HCT116 (cell line): ENCODE measurements at places on chromosomes 2 and 18.

- no peaks in the 10 kb centered on the region for H3K27me3 ChIP-seq
- DNase-seq, result no peak
- no peak overlapping the region for H3K27ac ChIP-seq
- H3K4me3 ChIP-seq, result no peak overlapping the region
- H3K36me3 ChIP-seq, result no peaks in the 10 kb centered on the region
- H3K4me1 ChIP-seq, result no peaks in the 10 kb centered on the region
Measured at GRCh38 chr18:8841781-8842485, 136.6 kb downstream of the MTCL1 start.

DNA sequence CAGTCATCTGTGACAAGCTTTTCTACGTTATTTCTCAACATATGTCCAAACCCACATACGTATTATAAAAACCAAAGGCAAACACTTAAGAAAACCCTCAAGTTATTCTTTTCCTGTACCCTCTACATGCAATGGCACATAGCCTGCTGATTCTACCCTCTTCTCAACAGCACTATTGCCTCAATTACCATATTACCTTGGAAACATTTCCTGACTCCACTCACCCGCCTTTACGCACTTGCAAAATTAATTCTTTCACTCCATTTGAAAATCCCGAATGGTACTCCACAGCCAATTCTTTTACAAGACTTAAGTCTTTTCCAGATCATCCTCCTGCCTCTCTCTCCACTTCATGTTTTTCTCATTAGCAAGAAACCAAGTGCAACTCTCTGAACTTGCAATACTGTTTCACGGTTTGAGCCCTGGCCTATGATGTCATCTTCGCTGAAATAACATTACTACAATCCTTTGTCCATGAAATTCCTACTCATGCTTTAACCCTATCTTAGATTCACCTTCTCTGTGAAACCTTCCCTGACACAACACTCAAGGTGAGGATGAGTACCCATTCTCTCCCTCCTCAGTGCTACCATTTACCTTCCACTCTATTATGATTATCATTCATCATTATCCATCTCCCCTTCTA, 29.0 kb downstream of the SESTD1 start:
- H3K27ac ChIP-seq, result no peak overlapping the region
- H3K4me3 ChIP-seq, result no peak overlapping the region
- no peaks in the 10 kb centered on the region for H3K36me3 ChIP-seq
- H3K4me1 ChIP-seq, result peaks cover 48% of the 10 kb centered on the region
- H3K27me3 ChIP-seq, result no peaks in the 10 kb centered on the region

DNA sequence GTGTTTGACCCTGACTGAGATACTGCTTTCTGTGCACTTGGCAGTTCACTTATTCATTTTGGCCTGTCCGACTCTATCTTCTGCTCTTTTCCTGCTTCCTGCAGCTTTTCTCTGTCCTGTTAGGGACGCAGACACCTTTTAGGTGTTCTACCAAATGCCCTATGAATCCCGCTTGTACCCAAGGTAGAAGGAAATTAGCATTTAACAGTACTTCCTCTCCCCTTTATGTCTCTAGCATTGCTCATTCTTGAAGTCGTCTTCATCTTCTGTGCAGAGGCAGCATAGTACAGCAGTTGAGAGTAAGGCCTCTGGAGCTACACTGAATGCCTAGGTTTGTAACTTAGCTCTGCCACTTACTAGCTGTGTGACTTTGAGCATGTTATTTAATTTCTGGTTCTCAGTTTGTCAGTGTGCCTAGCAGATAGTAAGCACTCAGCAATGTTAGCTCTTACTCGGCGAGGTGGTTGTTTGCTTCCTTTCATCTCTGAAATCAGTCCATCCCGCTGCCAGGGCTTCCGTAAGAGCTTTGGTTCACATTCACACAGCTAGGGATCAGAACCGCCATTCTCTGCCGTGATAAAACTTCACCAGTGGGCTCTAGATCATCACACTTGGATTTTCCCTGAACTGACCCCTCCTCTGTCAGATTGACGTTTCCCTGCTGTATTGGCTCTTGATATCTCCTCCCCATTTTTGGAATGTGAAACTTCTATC, 1.4 kb downstream of the CCT7 start:
- DNase-seq, result no peak
- H3K36me3 ChIP-seq, result peaks cover 39% of the 10 kb centered on the region
- H3K4me3 ChIP-seq, result peak overlapping the region; percentile 93
- H3K4me1 ChIP-seq, result peaks cover 27% of the 10 kb centered on the region

- peak overlapping the region; percentile 78 for H3K4me3 ChIP-seq
- no peak for DNase-seq
- peaks cover 4% of the 10 kb centered on the region for H3K36me3 ChIP-seq
- H3K27ac ChIP-seq, result peak overlapping the region; percentile 82; the same call in 1 of the 2 replicates
Measured at GRCh38 chr2:27216416-27217137, 592 bp upstream of the CAD start.

- no peak overlapping the region for H3K27ac ChIP-seq
- H3K4me3 ChIP-seq, result no peak overlapping the region
- no peaks in the 10 kb centered on the region for H3K27me3 ChIP-seq
- no peak for DNase-seq
- H3K36me3 ChIP-seq, result no peaks in the 10 kb centered on the region
Measured at GRCh38 chr2:25528173-25528572, 145.2 kb downstream of the DTNB start.

DNA sequence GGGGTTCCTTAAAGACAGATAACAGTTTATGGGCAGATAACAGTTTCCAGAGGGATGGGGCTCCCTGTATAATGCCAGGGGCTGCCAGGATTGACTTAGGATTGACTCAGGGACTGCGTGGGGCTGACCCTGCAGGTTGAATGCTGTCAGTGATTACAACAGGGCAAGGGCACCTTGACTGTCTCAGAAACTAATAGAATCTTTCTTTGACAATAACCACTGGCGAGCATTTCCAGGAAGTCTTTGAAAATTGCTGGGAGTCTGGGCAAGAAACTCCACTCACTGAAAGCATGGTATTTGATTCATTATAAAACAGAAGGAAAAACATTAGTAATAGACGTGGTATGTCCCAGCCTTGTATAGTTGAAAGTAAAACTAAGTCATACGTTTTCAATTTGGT, 101.0 kb downstream of the GPD2 start:
- H3K36me3 ChIP-seq, result no peaks in the 10 kb centered on the region
- H3K27ac ChIP-seq, result no peak overlapping the region
- H3K4me3 ChIP-seq, result no peak overlapping the region
- no peaks in the 10 kb centered on the region for H3K4me1 ChIP-seq
- H3K27me3 ChIP-seq, result no peaks in the 10 kb centered on the region
- no peak for DNase-seq

- H3K27me3 ChIP-seq, result no peaks in the 10 kb centered on the region
- no peaks in the 10 kb centered on the region for H3K4me1 ChIP-seq
- H3K4me3 ChIP-seq, result no peak overlapping the region
- no peak overlapping the region for H3K27ac ChIP-seq
- no peaks in the 10 kb centered on the region for H3K36me3 ChIP-seq
Measured at GRCh38 chr2:22329211-22330154, 1055.5 kb upstream of the KLHL29 start.

DNA sequence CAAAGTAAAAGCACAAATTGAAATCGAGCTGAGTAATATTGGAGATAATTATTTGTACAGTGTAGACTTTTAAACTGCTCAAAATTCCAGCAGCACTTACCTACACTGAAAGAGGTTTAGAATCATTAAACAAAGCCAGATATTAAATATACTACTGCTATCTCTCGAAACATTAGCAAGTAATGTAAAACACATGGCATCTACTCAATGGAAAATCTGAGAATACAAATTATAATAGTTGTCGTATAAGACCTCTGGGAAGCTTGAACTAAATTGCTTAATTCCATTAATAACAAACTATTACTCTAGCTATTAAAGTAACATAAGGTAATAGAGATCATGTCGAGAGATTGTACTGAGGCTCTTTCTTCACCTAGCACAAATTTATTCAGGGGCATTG, 108.9 kb downstream of the KLHL29 start:
- 0 out of 2 replicates have a peak, but pooled peaks cover 4% of the 10 kb centered on the region for H3K4me1 ChIP-seq
- H3K27me3 ChIP-seq, result no peaks in the 10 kb centered on the region
- H3K4me3 ChIP-seq, result no peak overlapping the region
- no peaks in the 10 kb centered on the region for H3K36me3 ChIP-seq
- no peak overlapping the region for H3K27ac ChIP-seq

- peaks cover 17% of the 10 kb centered on the region for H3K4me1 ChIP-seq
- H3K27me3 ChIP-seq, result no peaks in the 10 kb centered on the region
Measured at GRCh38 chr2:203018181-203018580, 3.5 kb downstream of the NBEAL1 start.

GRCh38 chr2:199646439-199646838, 188.7 kb upstream of the SATB2 start:
- no peak overlapping the region for H3K27ac ChIP-seq
- H3K27me3 ChIP-seq, result no peaks in the 10 kb centered on the region

- no peak for DNase-seq
- H3K27ac ChIP-seq, result no peak overlapping the region
- H3K36me3 ChIP-seq, result no peaks in the 10 kb centered on the region
- H3K4me1 ChIP-seq, result no peaks in the 10 kb centered on the region
- H3K27me3 ChIP-seq, result no peaks in the 10 kb centered on the region
Measured at GRCh38 chr2:144683107-144683753, 163.3 kb upstream of the ZEB2 start.

GRCh38 chr2:45134726-45135125, 125.5 kb upstream of the SIX2 start:
- H3K36me3 ChIP-seq, result no peaks in the 10 kb centered on the region
- peaks cover 6% of the 10 kb centered on the region; the same call in 1 of the 2 replicates for H3K27me3 ChIP-seq
- H3K4me1 ChIP-seq, result no peaks in the 10 kb centered on the region
- no peak overlapping the region for H3K27ac ChIP-seq
- no peak for DNase-seq
- no peak overlapping the region for H3K4me3 ChIP-seq

DNA sequence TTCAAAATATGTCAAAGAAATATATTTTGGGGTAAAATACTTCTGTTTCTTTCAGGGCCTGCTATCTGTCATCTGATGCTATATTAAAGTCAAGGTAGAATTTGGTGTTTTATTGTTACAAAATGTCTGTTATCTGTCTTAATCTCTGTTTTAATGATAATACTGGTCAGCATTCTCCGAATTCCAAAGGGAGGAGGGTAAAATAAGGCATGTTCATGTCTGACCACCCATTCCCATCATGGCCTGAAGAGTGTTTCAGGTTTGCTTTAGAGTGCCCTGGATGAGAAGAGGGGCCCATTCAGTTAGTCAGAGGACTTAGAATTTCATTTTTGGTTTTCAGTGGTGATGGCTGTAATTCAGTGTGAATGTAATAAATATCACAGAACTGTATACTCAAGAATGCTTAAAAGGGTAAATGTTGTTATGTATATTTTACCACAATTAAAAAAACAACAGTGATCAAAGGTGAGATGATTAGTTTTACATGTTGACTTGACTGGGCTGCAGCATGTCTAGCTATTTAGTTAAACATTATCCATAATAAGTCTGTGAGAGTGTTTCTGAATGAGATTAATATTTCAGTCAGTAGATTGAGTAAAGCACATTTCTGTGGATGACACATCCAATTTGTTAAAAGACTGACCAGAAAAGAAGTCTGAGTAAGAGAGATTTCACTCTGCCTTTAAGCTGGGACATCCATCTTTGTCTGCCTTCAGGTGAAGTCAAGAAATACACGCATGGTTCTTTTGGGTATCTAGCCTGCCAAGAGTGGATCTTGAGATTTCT, 467.9 kb upstream of the SYT4 start:
- no peaks in the 10 kb centered on the region for H3K36me3 ChIP-seq
- H3K27ac ChIP-seq, result no peak overlapping the region
- H3K4me3 ChIP-seq, result no peak overlapping the region
- H3K27me3 ChIP-seq, result no peaks in the 10 kb centered on the region
- no peaks in the 10 kb centered on the region for H3K4me1 ChIP-seq

- DNase-seq, result no peak
- H3K4me1 ChIP-seq, result no peaks in the 10 kb centered on the region
- no peak overlapping the region for H3K27ac ChIP-seq
- no peaks in the 10 kb centered on the region for H3K36me3 ChIP-seq
Measured at GRCh38 chr18:78918707-78919106, 60.9 kb upstream of the SALL3 start.

GRCh38 chr2:3223080-3223923, 154.3 kb downstream of the EIPR1 start:
- H3K27me3 ChIP-seq, result no peaks in the 10 kb centered on the region
- H3K4me3 ChIP-seq, result no peak overlapping the region
- H3K4me1 ChIP-seq, result no peaks in the 10 kb centered on the region
- no peak for DNase-seq
- no peak overlapping the region for H3K27ac ChIP-seq
- no peaks in the 10 kb centered on the region for H3K36me3 ChIP-seq

DNA sequence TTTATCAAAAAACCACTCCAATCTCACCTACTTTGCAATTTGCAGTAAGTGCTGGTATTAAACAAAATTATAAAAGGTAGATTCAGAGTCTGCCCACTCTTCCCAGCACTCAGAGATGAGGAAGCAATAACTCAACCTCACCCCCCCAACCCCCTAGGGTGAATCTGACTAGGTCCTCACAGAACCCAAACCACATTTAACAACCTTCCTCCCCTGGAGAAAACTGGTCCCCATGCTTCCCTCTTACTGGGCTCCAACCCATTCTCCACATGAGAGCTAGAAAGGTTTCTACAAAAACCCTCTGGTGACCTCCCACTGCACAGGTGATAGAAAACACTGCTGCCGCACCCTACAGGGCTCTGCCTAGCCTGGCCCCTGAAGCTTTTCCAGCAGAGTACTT, 40.5 kb upstream of the BMP10 start:
- DNase-seq, result no peak
- H3K27me3 ChIP-seq, result no peaks in the 10 kb centered on the region
- no peaks in the 10 kb centered on the region for H3K36me3 ChIP-seq
- H3K4me3 ChIP-seq, result no peak overlapping the region
- peaks cover 23% of the 10 kb centered on the region for H3K4me1 ChIP-seq

- peaks cover 6% of the 10 kb centered on the region; the same call in 1 of the 2 replicates for H3K4me1 ChIP-seq
- no peaks in the 10 kb centered on the region; the same call in 1 of the 2 replicates for H3K36me3 ChIP-seq
- no peak overlapping the region for H3K27ac ChIP-seq
- no peak overlapping the region for H3K4me3 ChIP-seq
- no peaks in the 10 kb centered on the region for H3K27me3 ChIP-seq
- no peak for DNase-seq
Measured at GRCh38 chr2:231386446-231386845, 9.1 kb upstream of the B3GNT7 start.

DNA sequence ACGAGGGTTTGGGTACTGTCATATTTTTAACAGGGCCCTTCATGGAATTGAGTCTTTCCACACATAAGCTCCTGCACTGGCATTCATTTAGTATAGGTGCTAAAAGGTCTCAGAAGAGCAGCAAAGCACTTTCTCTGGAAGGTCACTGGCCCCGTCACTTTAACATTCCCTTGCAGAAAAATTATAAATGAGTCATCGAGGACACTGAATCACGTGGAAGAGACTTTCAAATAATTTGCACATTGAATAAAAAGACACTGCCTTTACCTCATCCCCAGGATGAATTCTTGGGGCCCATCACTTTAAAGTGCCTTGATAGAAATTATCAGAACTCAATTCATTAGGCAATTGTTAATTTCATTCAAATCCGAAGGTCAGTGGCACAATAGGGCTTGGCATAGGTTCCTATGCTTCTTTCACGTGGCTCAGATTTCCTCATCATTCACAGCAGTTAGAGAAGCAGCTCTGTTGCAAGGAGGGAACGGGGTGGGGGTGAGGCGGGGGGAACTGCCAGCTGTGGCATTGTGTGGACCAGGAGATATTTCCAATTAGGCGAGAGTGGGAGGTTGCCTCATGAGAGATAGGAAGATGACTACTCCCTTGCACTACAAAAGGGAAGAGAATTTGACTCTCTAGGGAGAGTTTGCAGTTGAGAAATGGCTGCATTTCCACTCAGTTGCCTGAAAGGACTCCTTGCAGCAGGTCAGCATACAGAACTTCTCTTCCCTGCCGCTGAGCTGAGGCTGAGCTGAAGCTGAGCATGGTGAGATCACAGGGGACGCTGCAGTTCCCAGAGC, 86.3 kb upstream of the NPAS2 start:
- no peaks in the 10 kb centered on the region for H3K36me3 ChIP-seq
- no peaks in the 10 kb centered on the region for H3K27me3 ChIP-seq
- H3K4me3 ChIP-seq, result no peak overlapping the region
- H3K27ac ChIP-seq, result no peak overlapping the region
